Mesenteric fat pad (tissue), 1 donor: ENCODE measurements at places on chromosomes 3 and 15. TPM values are rescaled to one million over a fixed set of nuclear protein-coding genes. Genes with fewer than 3 reads are reported as not detected.

The RLBP1 gene
- total RNA-seq = not detected

The TEX55 gene
- total RNA-seq = not detected

DNA sequence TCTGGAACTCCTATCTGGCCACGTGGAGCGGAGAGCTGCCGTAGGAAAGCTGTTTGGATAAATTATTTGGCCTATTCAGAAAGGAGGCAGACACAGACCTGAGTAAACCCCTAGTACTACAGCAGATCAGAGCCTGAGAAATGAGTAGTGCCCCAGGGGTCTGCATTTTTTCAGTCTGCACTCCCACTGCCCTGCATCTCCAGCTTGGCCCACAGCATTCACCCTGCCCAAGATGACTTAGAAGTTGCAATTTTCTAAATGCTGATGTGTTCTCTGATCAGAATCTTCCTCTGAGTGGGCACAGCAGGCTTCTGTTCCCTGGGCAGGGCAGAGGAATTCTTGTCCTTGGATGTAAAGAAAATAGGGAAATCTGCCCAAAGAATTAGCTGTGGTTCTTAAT is 55.1 kb upstream of the PIK3CB start:
- no peak for DNase-seq

DNA sequence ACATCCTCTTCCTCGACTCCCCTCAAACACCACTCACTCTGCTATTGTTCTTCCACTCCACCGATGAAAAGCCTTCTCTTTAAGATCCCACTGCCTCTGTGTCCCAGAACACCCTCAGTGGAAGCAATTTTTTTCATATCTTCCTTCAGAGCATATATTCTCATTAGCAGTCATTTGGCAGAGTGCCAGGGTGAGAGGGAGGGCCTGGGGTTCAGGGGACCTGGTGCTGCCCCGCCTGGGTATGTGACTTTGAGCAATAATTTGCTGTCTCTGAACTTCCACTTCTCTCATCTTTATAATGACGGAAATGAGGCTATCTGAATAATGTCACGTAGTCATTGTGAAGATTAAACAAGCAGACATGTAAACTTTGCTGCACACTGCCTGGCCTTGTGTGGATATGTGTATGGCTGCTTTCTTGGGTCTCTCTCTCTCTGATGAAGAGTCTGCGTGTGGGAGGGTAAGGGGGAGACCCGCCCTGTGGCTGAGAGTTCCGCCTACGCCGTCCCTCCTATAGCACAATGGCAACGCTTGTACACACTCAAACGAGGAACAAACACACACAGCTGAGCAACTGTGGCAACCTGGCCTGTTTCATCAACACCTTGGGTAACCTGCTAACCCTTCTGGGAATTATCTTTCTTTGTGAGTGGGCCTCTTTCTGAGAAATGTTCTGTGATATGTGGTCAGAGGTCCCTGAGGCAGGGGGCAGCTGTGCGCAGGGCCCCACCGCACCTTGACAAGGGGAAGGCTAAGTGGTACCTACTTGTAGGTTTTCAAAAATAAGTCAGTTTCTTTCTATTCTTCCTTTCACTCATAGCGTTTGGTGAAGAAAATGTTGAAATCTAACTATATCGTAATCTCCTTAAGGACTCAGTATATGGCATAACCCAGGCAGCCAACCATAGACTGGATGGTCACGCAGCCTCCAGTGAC is 369.8 kb downstream of the SV2B start:
- no peak for DNase-seq

GRCh38 chr15:93491291-93491690 is 402.3 kb upstream of the RGMA start:
- DNase-seq = no peak

DNA sequence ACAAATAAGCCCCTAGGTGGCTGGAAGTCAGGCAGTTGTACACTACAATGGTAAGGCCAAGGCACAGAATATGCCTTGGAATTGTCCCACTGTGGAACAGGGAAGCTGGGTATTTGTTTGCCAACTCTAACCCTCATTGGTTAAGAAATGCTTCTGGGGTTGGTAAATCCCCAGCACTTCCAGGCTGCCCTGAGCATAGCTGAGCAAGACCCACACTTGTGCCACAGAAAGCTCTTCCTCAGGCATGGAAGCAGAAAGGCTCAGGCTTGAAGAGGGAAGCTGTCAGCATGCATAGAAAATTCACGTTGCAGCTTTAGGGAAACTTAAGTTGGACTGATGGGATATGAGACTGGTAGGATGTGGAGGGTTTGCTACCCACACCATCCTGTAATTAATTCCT is 86.9 kb upstream of the PLCL2 start:
- DNase-seq = no peak

The CAPN3 gene
- 6.7 TPM for total RNA-seq

The PCNP gene
- 101 TPM for total RNA-seq

GRCh38 chr3:77786216-77786615 is 746.3 kb downstream of the ROBO2 start:
- no peak for DNase-seq

- DNase-seq = no peak
Observed at GRCh38 chr3:111373861-111374260, 168.1 kb upstream of the CD96 start.

DNA sequence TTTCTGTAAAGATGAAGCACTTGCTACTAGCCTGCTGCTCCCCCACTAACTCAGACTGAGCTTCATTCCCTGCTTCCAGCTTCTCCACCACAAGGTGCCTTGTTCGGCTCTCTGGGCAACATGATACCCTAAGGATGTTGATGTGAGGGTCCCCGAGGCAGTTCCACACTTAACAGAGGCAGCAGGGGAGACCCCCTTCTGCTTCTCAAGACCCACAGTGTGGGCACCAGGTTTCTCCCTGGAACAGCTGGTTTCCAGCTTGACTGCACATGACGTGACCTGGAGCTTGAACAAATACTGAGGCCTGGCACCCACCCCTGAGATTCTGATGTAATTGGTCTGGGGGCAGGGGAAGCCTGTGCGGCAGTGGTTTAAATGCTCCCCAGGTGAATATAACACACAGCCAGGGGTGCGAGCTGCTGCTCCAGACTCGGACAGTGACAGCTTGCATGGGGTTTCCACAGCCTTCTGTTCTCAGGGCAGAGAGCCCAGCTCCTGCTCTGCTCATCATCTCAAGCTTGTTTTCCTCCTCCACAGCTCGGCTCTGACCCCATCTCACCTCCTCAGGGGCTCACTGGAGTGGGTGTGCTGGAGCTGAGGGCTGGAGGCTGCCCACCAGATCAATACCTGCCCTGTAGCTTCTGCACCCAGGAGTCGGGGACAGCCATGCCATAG is 95.0 kb upstream of the HACD2 start:
- DNase-seq = no peak

The CCR8 gene
- not detected for total RNA-seq

DNA sequence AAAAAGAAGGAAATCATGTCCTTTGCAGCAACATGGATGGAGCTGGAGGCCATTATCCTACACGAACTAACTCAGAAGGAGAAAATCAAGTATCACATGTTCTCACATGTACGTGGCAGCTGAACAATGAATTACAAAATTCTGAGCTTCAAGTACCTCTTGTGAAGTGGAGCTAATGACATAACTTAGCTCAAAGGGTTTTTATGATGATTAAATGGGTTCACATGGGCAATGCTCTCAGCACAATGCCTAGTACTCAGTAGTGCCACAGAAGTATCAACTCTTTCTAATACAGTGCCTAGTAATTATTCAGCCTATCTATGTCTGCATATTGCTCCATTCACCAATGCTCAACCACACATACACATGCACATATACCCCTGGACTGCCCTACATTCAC is 407.5 kb upstream of the WNT5A start:
- DNase-seq = no peak
